ENCODE measurements at places on chromosomes 7 and 10.
A peak's percentile ranks its signal among the peaks of the same experiment; 100 is the strongest.

DNA sequence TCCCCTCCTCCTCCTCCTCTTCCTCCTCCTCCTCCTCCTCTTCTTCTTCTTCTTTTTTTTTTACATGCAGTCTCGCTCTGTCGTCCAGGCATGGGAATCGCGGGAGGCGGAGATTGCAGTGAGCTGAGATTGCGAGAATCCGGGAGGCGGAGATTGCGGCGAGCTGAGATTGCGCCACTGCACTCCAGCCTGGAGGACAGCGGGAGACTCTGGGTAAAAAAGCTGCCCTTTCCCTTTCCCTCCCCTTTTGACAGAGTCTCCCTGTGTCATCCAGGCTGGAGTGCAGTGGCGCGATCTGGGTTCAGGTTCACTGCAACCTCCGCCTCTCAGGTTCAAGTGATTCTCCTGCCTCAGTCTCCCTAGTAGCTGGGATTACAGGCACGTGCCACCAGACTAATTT, 168.1 kb upstream of the MALRD1 start:
- DNase-seq = no peak

- DNase-seq = no peak
Measured at GRCh38 chr10:95628786-95629185, 27.7 kb downstream of the ALDH18A1 start.

DNA sequence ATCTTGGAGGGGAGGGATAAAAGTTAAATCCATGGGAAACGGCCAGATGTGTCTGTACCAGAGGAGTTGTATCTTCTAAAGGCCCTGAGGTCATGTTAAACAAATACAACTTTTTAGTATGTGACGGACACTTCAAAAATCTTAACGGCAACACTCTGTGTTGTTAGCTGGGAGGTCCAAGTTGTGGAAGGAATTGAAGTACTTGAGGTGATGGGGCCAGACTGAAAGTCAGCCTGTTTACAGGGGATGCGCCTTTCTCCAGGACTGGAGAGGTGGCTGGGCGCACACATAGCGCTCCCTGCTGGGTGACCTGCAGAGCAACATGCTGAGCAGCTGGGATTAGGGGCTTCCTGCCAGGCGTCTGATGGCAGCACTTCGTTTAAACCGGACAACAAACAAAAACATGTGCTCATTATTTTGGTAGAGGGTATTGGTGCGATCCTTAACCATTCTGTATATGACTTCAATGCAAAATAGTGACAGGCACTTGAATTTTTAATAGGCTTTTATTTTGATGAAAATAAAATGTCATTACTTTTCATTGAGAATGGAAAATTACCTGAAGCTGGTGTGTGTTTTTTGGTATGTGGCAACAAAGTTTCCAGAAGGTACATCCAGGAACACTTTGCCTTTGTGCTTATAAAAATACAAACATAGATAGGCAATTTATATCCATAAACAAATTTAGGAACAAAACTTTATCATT, 198.2 kb downstream of the MLLT10 start:
- peak; percentile 26 for DNase-seq

GRCh38 chr10:126227762-126228134, 160.5 kb downstream of the ADAM12 start:
- DNase-seq = no peak

DNA sequence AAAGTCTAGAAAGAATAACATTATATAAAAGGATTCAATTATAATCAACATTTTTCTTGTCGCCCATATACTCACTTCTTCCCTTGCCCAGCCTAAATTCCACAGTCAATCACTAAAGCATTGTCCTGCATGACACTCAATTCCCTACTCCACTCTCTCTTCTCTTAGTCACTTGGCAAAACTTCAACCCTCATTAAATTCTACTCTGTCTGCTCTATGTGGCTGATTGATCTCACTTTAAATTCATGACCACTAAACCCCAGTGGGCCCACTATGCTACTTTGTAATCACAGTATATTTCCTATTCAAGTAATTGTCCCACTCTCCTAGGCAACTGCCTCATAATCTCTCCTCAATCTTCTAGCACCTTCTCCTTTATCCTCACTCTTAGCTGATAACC, 54.1 kb downstream of the MTERF1 start:
- no peak for DNase-seq

DNA sequence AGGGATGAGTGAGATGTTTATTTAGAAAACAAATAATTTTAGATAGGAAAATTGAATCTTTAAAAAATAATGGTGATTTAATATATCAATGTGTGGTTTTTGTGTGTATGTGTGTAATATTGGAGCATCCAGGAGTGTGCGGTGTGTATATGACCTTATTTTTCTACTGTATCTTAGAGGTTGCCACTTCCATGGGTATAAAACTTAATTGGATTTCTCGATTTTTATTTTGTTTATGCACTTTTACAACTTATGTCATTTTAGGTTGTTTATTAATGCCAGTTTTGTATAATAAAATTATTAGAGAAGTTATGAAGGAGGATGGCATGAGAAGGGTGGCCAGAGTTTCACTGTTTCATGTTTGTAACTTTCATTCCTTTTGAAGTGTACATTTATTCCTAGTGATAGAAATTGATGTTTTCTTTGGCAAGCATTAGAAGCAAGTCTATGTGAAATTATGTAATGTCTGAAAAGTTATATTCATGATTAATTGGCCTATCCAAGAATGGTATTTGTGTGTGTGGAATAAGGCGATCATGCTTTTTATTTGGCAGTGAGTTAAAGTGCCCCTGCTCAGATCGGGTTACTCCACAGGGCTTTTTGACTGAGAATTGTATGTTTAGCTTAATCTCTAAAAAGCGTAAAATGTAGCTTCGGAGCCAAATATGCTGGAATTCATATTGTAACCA, 110.3 kb downstream of the KAT6B start:
- no peak for DNase-seq

DNA sequence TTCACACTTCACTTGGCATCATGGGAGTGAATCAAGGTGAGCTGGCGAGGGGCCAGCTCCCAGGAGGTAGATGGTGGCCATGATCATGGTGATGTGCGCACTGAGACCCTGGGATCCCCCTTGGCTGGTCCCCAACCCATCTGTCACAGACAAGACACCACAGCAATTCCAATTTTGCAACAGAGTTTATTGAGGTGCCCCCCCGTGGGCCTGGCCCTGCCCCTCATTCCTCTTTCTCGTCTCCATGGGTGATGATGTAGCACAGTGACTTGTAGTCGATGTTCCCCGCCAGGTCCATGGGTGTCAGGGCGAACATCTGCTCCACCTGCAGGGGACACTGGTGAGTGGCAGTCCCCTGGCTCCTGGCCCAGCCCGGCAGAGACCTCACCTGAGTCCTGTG, 2.4 kb downstream of the MYL7 start:
- DNase-seq = no peak

- no peak for DNase-seq
Measured at GRCh38 chr7:158428837-158429753, 158.5 kb downstream of the PTPRN2 start.

DNA sequence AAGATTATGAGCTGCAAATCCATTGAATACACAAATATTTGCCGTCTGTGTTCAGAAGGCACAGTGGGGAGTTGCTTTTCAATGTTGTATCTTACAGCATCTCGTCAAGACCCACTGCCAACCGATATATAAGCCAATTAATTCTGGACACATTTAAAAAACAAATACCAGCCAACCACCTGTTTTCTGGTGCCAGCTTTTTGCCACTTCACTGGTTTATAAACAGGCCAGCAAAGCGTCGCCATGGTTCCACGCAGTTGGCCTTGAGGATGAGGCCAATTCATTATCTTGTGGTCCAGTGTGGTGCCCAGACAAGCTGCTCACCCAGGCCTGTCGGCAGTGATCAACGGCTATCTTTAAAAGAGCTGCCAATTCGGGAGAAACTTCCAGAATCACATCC, 321.0 kb downstream of the TCERG1L start:
- DNase-seq = peak; percentile 14

- DNase-seq = no peak
Measured at GRCh38 chr7:28300488-28300887, 111.8 kb upstream of the CREB5 start.

GRCh38 chr7:4135301-4135700, 546.8 kb upstream of the FOXK1 start:
- DNase-seq = no peak

GRCh38 chr10:114100848-114101741, 57.4 kb downstream of the ADRB1 start:
- no peak for DNase-seq

DNA sequence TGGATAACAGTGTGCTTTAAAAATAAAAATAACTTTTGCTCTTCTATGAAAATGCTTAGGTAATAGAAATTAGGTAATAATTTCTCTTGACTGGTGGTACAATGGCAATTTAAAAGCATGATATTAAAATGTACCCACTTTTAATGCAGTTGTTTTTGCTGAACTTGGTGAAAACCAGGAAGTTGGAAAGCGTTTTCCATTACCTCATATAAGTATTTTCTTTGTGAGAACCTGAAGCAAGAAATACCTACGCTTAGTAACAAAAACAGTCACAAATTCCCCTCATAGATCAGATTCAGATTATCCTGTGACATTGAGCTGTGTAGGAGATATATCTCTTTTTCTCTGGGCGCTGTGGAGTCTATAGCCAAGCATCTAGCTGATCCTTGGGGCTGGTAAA, 689.0 kb upstream of the FZD8 start:
- no peak for DNase-seq

DNA sequence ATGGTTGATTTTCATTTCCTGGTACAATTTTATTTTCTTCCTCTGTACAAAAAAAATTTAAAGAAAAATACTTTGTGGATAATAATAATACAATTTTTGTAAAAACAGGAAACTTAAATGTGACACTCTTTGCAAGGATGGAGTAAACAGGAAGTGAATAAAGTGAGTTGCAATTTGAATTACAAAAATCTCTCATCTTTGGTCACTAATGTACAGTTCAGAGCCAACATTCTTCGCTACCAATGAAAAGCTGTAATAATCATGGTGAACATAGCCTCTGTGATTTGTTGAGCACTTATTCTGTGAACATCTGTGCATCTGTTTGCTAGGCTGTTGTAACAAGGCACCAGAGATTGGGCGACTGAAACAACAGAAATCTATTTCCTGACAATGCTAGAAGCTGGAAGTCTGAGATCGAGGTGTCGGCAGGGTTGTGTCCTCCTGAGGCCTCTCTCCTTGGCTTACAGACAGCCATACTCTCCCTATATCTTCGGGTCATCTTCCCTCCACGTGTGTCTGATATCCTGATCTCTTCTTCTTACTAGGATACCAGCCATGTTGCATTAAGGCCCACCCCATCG, 295.3 kb upstream of the KLF6 start:
- no peak for DNase-seq

GRCh38 chr7:141630621-141631020, 71.3 kb downstream of the DENND11 start:
- no peak for DNase-seq

- DNase-seq = no peak
Measured at GRCh38 chr7:85226361-85227085, 39.7 kb upstream of the SEMA3D start.

- DNase-seq = no peak
Measured at GRCh38 chr10:110488940-110489339, 8.8 kb upstream of the DUSP5 start.

DNA sequence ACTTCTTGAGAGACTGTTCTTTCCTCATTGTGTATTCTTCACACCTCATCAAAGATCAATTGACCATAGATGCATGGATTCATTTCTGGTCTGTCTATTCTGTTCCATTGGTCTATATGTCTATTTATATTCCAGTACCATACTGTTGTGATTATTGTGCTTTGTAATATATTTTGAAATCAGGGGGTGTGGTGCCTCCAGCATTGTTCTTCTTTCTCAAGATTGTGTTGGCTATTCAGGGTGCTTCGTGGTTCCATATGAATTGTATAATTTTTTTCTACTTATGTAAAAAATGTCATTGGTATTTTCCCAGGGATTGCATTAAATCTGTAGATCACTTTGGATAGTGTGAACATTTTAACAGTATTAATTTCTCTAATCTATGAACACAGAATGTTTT, 106.5 kb downstream of the EPC1 start:
- no peak for DNase-seq

- DNase-seq = peak; percentile 83
Measured at GRCh38 chr10:624605-625332, 64.7 kb downstream of the DIP2C start.

DNA sequence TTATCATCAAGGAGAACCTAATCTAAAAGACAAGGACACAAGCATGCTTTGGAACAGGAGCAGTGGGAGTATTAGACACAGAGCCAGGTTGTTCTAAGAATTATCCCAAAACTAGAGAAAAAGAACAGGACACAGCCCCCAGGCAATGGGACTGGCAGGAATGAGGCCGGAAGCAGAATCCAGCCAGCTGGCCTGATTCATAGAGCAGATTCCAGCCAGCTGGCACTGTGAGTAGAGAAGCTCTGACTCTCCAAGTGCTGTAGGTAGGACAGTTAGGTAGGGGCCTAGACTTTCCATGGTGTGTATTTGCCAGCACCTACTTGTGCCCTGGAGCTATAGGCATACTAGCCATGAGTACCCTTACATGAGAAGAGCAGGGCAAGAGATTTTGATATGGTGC, 13.3 kb upstream of the RAB18 start:
- DNase-seq = no peak

GRCh38 chr7:125149151-125149550, 219.5 kb upstream of the POT1 start:
- DNase-seq = no peak

DNA sequence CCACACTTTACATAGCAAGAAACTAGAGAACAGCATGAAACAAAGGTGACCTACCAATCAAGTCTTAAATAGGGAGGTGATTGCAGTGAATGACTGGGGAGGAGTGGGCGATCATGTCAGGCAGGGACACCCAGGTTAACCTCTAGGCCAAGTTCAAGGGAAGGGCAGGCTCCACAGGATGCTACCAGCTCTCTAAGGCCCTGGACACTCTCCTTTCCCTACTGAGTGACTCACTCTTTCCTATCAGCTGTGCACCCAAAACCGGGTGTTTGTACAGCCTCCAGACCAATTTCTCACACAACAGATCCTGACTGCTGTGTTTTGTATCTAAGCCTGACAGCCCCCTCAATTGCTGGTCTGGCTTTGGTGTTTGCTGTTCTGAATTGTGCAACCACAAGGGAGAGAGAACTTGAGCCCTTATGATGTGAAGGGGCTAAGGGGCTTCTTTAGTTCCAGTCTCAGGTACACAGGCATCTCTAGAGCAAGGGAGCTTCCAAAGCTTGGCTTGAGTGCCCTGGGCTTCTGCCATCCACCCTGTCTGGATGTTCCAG, 107.8 kb downstream of the TBXAS1 start:
- no peak for DNase-seq

DNA sequence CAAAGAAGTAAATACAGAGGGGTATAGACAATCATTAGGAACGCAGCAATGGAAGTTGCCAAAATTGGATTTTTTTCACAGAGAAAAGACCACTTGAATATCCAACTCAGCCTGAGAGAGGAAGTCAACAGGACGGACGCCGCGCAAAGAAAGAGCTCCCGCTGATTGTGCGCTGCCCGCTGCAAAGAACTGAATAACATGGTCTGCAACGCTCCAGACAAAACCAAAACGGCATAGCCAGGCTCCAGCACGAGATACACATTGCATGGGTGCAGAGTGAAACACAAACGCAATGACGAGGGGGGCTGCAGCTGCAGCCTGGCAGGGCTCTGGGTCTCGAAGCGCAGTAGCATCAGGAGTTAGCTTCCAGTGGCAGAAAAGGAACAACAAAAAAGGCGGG, 113.9 kb upstream of the MGMT start:
- no peak for DNase-seq

GRCh38 chr7:101868191-101868950, 50.9 kb downstream of the CUX1 start:
- DNase-seq = no peak

GRCh38 chr7:111841596-111842205, 279.4 kb upstream of the IMMP2L start:
- DNase-seq = no peak
